NCI-H1048 (cell line): ENCODE measurements at places on chromosomes 5 and 9.

GRCh38 chr5:35153375-35153932 is 76.8 kb downstream of the PRLR start:
- no peak for DNase-seq

DNA sequence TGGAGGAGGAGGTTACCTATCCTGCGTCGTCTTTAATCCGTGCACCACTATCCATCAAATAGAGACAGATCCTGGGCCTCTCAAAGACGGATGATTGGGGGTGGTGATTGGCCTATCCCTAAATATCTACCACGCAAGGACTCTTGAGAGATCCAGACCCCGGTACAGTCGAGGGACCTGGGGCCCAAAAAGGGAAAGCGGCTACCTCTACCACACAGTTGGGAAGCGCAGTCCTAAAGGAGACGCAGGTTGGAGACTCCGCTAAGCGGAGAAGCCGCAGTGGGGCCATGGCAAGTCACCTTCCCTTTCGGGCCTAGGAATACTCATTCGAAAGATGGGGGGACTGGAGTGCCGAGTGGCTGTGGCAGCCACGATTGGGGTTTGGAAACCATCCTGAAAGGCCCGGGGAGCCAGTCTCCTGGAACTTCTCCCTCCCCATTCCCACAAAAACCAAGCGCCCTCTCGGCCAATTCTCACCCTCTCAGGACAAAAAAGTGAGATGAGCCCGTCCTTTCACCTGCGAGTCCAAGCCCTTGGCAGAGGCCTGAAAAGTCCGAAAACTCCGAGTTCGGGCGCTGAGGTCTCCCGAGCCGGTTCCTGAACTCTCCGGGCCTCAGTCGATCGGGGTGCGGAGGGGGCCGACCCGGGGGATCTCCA is 499 bp upstream of the FOXE1 start:
- no peak for DNase-seq

- no peak for DNase-seq
These were observed 364.7 kb downstream of the CDH12 start for GRCh38 chr5:22488427-22488826.

DNA sequence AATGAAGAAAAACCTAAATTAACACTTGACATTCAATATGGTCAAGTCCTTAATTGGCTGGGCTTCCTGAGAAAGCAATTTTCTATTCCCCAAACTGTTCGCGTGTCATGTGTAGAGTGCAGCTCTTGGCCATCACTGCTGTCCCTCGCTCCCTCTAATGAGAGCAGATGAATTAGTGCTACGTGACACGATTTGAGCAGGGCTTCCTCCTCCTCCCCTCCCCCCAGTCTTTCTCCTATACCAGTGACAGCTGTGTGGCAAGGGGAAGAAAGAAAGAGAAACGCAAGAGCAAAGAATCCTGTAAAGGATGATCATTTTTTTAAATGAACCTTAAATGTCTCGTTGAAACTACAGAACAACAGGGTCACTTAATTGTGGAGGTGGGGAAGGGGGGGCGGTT is 159.6 kb downstream of the BNC2 start:
- DNase-seq, result no peak

DNA sequence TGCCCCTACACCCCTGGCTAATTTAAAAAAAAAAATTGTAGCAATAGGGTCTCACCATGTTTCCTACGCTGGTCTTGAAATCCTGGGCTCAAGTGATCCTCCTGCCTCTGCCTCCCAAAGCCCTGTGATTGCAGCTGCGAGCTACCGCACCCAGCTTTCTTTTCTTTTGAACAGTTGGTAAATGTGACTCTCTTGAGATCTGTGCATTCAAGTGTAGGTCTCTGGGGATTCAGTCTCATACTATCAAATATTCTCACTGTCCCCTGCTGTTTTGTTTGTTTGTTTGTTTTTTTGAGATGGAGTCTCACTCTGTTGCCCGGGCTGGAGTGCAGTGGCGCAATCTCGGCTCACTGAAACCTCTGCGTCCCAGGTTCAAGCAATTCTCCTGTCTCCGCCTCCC is 42.3 kb upstream of the CXXC5 start:
- no peak for DNase-seq

DNA sequence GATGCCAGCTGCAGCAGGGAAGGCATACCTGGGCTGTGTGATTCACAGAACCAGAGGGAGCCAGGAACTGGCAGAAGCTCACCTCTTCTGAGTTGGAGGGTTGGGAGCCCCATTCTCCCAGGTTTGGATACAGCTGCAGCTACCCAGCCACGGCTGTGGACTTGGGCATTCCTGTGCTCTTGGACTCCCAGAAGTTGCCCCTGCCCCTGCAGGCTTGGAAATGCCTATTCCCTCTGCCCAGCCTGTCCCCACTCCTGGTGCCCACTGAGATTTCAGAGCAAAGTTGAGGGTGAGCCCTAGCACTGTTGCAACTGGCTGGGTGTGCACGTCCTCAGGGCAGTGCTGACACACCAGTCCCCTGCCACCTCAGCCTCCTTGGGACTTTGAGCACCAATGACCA is 489.7 kb downstream of the SLCO4C1 start:
- no peak for DNase-seq

- DNase-seq, result no peak
These were observed 139.3 kb downstream of the ARRDC3 start for GRCh38 chr5:91243852-91244251.

DNA sequence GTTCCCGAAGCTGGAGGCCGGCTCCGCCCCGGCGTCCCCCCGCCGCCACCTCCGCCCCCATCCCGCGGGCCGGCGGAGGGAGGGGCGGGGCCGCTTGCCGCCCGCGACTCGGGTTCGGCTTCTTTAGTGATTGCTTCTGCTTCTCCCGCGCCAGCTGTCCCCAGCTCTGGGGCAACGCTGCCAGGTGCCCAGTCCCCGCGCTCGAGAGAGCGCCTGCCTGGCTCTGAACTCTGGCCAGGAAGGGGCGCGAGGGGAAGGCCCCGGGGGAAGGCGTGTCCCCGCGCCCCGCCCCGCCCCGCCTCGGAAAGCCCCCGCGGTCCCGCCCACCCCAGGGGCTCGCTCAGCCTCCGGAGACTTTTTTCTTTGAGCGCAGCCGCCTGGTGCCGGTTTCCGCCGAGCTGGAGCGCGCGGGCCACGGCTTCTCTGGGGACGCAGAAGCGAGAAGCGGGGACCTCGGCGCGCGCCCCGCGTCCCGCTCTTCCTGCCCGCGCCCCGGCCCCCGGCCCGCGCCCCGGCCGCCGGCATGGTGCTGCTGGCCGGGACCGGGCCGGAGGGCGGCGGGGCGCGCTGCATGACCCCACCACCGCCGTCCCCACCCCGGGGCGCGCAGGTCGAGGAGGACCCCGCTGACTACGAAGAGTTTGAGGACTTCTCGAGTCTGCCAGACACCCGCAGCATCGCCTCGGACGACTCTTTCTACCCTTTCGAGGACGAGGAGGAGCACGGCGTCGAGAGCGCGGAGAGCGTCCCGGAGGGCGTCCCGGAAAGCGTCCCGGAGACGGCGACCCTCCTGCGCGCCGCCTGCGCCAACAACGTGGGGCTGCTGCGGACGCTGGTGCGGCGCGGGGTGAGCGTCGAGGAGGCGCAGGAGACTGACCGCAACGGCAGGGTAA is at the start of gene ANKRD33B:
Gene ANKRD33B, plus strand, starts transcription at position 126 of the 893 bp plus-strand sequence. Its CDS starts 398 bp downstream, at position 524.
- DNase-seq, result peak; percentile 35

GRCh38 chr9:117464941-117465616 is 50.2 kb upstream of the ASTN2 start:
- no peak for DNase-seq

GRCh38 chr5:132259069-132259851 is 1.8 kb downstream of the PDLIM4 start:
- DNase-seq, result no peak

DNA sequence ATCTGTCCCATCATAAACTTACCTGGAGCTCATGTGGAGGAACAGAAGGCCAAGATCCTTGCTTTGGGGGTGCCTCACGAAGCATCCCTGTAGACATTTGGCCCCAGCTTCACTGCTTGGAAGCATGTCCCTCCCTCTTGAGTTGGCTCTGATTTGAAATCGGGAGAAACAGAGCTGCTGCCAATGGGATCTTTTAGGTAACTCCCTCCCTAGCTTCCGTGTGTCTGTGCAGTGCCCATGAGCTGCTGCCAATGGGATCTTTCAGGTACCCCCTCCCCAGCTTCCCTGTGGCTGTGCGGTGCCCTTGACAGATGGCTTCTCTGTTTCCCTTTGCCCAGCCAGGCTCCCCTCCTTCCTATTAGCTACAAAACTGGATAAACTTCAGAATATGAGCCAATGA is 178.0 kb downstream of the NR3C1 start:
- DNase-seq, result no peak

DNA sequence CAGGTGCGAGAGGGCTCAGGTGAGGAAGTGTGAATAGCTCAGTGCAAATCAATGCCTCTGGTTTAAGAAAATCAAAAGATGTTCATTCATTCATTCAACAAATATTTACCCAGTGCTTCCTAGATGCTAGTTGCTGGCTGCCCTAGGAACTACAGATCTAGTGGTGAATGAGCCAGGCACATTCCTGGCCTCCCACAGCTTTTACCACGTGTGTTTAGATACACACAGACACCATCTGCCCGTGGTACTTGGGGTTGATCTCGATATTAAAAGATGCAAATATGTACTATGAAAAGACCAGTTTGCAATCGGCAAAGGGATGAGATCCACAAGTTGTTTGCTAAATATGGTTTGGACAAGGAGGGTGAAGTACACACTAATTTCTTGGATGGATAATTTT is 78.2 kb downstream of the GTF3C4 start:
- DNase-seq, result no peak

DNA sequence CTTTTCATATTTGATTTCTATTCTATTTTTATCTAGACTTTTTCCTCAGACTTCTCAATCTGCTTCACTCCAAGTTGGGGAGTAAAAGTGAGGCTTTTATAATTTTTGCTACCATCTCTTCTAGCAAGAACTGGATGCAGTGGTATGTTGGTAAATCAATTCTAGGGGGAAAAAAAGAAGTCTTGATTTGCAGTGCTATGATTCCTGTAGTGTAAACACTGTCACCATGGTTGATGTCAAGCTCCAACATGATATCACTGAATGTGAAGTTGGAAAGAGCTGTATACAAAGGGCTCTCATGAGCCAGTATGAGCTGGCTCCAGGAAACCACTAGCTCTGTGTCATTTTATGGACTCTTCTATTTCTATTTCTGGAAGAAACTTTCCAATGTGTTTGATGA is 439.2 kb downstream of the NTRK2 start:
- DNase-seq, result no peak

DNA sequence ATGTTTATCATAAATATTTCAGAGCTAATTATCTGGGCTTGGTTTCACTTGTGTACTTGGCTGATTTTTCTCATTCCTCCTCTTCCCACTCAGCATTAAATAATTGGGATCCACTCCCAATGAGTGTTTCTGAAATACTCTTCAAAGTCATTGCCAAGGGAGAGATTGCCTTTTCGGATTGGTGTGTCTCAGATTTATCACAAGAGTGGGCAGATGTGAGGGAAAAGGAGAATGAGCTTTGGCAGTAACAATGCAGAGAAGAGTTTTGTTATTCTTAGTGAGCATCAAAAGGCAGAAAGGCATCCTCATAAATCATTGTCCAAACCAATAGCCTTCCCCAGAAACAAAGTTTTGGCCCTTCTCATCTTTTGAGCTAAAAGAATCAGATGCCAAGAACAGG is 79.2 kb downstream of the SEMA5A start:
- DNase-seq, result no peak

DNA sequence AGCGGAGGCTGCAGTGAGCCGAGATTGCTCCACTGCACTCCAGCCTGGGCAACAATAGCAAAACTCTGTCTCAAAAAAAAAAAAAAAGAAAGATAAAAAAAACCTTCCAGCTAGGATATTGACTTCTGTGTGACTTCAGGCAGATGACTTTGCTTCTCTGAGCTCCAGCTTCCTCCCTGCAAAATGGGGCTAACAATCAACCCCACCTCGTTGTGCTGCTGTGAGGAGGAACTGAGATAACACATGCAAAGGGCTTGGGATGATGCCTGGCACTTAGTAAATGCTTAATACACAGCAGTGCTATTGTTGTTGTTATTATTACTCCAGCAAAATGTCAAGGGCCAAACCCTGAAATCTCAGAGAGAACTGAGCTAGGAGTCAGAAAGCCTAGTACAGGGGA is 3.5 kb upstream of the CDX1 start:
- DNase-seq, result no peak

- DNase-seq, result peak; percentile 18
These were observed 80.2 kb downstream of the NTNG2 start for GRCh38 chr9:132241840-132242620.

DNA sequence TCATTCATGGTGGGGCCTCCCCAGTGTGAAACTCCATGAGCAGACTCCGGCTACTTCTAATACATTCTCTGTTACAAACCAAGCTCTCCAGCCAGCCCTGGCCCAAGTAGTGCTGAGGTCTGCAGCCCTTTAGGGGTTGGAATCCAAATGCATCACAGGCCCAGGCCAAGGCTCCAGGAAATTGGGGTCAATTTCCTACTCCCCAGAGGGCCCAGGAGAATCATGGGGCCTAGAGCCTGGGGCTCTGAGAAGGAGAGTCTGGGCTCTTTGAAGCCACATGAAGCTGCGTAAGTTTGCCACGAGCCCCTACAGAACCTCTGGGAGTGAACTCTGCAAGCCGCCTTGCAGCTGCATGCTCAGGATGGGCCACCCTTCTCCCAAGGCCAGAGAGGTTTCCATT is 206.4 kb downstream of the PAPPA start:
- no peak for DNase-seq
